ENCODE measurements at places on chromosomes 6 and 20. TPM values are rescaled to one million over a fixed set of nuclear protein-coding genes. Genes with fewer than 3 reads are reported as not detected.

GRCh38 chr6:108872141-108872557, 23.9 kb downstream of the ARMC2 start:
- no peak for DNase-seq

The TMEM30A gene
- 213 TPM for total RNA-seq

The UBE2V1 gene
- total RNA-seq = 147 TPM

DNA sequence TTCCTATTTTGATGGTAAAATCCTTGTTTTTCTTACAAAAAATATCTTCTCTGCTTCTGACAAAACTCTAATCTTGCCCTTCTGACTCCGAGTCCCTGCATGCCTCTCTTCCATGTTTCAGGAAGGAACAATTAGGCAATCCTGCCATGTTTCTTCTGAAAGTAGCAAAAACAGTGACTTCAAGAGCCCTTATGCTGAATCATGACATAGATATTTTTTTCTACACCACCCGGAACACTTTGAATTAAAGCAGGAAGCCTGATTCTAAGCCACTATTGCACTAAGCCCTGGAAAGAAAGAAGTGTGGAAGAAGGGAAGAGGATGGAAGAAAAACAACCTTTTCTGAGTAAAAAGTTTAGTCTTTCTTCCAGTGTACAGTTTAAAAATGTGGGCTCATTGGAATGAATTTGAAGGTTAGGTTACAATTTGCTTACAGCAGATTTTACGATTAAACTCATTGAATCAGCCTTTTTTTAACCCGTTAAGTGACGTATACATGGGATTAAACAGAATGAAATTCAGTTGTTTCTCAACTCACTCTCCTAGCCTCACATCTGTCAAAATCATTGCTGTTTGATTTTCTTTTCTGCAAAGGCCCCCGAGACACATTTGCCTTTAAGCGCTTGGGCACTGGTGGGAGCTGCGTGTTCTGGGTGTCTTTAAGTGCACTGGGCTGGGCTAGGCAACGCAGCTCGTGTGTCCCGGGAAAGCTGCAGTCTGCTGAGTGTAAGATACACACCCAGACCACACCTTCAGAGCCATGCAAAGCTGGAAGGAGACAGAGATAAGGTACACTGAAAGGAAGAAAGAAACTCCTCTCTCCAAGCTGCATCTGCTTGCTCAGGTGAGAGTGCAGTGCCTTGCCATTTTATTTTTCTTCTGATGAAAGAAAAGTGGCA, 159.4 kb upstream of the CITED2 start:
- peak; percentile 79 for DNase-seq

- no peak for DNase-seq
Measured at GRCh38 chr20:46999801-47000465, 105.3 kb downstream of the EYA2 start.

The ANGPT4 gene
- not detected for total RNA-seq

The PPP1R3D gene
- 4.9 TPM for total RNA-seq

The BMP2 gene
- 11.1 TPM for total RNA-seq

The DUSP15 gene
- total RNA-seq = not detected

DNA sequence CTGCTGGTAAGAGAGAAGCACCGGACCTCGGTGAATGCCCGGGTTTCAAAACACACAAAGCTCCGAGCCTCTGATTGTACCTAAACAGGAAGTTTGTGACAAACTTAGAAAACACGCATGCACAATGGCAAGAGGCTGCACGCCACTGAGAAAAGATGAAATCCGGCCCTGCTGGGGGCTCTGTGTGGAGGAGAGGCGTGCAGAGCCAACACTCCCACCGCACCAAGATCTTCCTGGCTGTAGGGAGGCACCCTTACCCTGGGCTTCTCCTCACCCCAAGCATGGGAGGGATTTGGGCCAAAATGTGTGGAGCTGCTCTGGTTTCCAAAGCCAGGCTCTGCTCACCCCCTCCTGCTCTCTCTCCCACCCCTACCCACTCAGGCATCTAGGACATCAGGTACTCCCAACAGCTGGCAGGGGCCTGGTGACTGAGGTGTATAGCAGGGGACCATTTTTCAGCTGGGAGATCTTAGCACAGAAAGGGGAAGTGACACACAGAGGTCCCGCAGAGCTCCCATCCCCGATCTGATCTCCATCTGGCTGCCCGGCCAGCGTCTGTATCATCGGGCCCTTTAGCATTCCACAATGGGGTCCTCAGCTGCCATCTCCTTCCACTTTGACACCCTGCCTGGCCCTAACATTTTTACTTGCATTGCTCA, 84.2 kb downstream of the TRERF1 start:
- no peak for DNase-seq

All from endothelial cell of umbilical vein (primary cell).